ENCODE measurements at places on chromosomes 13 and 19.

DNA sequence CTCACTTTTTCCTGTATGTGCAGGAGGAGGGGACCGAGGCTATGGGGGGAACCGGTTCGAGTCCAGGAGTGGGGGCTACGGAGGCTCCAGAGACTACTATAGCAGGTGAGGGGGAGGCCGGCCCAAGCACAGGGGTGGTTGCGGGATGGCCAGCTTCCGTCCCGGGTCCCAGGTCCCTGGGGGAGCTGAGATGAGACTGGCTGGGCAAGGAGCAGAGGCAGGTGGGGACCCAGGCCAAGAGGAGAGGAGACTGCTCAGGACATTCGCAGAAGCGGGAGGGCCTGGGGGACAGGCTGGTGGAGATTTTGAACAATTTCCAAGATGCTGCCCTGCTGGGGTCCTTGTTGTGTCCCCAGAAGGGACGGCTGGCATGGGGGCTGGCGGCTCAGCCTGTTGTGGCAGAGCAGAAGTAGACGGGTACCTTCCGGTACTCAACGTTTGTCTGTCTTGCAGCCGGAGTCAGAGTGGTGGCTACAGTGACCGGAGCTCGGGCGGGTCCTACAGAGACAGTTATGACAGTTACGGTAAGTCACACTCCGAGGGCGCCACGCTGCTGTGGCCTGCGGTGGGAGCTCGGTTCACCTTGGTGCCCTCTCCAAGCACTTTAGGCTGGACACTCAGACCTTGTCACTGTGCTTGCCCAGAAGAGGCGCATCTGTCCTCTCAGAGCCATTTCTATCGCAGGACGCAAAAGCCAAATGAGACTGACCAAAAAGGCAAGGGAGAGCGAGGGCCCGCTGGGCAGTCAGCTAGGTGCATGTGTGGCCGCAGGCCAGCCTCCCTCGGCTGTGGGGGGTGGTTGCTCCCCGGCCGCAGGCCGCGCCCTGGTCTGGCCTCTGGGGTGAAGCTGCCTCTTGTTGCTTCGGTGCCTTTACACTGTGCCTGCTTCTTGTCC, 2.6 kb downstream of the CIRBP start:
- DNase-seq = no peak

DNA sequence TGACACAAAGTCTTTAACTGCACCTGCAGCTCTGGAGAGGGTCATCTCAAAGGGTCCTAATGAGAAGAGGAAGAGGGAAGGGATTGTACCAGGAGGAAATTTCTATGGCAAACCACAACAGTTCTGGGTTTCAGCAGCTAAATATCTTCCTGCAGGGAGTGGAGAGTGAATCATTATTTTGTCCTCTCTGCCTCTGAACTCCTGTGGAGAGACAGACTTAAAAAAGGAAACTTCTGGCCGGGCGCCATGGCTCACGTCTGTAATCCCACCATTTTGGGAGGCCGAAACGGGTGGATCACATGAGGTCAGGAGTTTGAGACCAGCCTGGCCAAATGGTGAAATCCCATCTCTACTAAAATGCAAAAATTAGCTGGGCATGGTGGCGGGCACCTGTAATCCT, 16.9 kb upstream of the C1QTNF9 start:
- DNase-seq = no peak

- no peak for DNase-seq
These were observed 141.9 kb downstream of the SUCLA2 start for GRCh38 chr13:47859165-47859564.

GRCh38 chr13:112153846-112154245, 86.9 kb downstream of the SOX1 start:
- no peak for DNase-seq

DNA sequence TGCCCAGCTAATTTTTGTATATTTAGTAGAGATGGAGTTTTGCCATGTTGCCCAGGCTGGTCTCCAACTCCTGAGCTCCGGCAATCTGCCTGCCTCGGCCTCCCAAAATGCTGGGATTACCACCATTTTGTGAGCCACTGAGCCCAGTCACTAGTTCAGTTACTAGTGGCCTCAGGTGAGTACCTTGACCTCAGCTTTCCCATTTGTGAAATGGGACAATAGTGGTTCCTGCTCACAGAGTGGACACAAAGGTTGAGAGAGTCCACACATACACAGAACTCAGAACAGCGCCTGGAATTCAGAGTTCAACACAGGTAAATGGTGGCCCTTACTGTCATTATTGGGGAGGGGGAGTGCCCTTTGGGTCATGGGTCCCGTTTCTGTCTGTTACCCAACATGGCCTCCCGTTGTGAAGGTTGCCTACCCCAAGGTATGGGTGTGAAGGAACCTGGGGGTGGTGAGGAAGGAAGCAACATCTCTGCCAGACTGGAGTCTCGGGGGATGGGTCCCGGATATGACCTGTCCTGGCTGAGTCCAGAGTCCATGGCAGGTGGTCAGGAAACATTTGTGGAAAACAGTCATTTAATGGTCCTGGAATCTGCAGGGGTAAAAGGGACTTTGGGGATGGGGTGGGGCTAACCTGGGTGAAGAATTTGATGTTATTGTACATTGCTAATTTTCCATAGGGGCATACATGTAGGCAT, 11.7 kb upstream of the IRGC start:
- DNase-seq = no peak

- DNase-seq = no peak
These were observed 18.5 kb upstream of the POP4 start for GRCh38 chr19:29587518-29587986.

DNA sequence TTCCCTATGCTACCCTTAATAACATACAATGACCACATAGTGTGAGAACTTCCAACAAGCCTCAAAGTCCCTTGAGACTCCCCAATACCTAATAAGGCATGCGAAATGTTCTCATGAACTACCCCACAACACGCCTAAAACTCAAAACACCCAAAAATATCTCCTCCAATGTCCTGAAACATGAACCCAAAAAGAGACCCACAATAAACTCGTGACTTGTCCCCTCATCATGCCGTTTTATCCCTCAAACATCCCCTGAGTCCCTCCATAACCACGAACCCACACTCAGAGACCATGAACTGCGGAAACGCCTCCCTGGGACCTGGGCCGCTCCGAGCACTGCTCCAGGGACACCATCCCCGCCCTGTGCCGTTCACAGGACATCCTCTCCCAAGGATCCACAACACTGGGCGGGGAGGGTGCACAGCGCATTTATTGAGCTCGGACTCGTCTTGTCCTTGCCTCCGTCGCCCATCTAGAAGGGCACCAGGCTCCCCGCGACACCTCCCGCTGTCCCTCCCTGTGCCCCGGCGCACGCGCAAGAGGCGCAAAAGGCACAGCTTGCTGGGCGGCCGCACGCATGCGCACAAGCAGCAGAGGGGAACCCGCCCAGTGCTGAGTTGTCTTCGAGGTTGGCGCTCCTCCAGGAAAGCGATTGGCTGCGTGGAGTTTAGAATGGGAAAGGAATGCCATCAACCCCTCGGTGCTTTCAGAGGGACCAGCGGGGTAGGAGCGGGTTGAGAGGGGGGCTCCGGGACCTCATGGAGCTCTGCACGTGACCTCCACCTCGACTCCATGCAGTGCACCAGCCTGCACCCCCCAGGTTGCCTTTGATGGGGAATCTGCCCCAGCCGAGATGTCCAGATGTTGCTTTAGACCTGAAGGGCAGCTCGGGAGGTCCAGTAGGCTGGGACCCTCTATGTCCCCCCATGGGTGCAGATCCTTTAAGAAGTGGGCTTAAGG, 8.8 kb downstream of the FXYD3 start:
- DNase-seq = peak; percentile 78

DNA sequence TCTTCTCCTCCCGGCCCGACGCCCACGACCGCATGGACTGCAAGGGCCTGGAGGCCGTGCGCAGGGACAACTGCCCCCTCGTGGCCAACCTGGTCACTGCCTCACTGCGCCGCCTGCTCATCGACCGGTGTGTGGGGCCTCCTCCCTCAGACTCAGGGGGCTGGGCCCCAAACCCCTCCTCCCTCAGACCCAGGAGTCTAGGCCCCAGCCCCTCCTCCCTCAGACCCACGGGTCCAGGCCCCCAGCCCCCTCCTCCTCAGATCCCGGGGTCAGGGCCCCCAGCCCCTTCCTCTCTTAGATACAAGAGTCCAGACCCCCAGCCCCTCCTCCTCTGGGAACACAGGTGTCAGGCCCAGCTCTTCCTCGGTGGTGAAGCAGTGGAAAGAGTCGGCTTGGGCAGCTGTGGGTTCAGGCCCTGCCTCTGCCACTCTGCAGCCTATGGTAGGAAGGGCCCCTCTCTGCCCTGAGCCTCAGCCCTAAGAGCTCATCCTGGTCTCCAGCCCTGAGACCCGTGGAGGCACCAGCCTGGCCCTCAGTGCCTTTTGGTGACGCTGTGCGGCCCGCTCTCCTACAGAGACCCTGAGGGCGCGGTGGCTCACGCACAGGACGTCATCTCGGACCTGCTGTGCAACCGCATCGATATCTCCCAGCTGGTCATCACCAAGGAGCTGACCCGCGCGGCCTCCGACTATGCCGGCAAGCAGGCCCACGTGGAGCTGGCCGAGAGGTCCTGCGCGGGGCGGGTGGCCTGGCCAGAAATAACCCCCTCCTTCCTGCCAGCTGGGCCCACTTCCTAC, 3.7 kb upstream of the SPIB start:
- peak; percentile 72 for DNase-seq

Data from T-cell (primary cell).